ENCODE measurements at places on chromosomes 3 and 15.

GRCh38 chr3:120284747-120285507 is at the start of gene GPR156:
TSS of gene GPR156 (minus strand) at chr3:120285222. CDS start at chr3:120244098, 41,124 bp downstream.
- DNase-seq = peak; percentile 54

DNA sequence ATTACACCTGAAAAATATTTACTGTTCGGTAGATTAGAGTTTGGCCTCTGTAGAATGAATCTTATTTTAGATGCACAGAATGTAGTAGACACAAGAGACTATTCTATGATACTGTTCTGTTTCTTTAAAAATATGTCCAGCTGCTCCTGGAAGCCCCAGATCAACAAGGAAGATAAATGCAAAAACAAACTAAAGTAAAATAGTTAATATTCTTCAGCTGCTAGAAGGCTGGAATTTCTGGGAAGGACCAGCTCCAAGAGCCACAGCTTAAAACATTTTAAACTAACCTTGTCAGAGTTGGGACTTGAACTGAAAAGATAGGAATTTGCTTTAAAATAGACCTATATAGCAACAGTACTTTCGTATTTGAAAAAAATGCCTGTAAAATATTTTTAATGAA is 277.9 kb downstream of the PTPRG start:
- no peak for DNase-seq

- no peak for DNase-seq
Measured at GRCh38 chr15:27826411-27826810, 272.7 kb downstream of the OCA2 start.

GRCh38 chr3:134291319-134292254 is 40.9 kb upstream of the RYK start:
- DNase-seq = peak; percentile 31

DNA sequence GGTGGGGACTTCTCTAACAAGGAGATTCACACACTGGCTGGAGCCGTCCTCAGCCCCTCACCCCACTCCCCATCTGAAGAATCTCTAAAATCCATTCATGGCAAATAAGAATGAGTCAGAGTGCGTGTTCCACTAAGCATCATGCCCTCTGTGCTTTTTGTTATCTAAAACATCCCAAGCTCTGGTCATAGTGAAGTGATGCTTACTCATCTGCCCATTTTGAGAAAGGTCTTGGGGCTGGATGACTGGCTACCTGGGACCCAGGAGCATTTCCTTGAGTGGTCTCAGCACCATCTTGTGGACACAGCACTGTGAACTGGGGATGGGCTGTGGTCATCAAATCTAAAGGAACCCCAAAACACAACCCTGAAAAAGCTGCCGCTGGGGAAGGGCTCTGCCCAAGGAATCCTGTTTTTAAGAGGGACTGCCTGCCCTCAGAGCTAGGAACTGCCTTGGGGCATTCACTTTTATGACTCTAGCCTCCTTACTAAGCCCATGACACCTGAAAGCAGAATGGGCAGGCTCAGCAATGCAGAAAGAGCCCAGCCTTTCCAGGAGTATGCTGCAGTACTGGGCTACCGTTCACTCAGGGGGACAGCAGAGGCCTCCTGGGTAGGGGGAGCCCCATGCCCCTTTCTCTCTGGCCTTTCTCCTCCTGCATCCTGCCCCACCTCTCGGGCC is 53.5 kb downstream of the ZBTB38 start:
- no peak for DNase-seq

DNA sequence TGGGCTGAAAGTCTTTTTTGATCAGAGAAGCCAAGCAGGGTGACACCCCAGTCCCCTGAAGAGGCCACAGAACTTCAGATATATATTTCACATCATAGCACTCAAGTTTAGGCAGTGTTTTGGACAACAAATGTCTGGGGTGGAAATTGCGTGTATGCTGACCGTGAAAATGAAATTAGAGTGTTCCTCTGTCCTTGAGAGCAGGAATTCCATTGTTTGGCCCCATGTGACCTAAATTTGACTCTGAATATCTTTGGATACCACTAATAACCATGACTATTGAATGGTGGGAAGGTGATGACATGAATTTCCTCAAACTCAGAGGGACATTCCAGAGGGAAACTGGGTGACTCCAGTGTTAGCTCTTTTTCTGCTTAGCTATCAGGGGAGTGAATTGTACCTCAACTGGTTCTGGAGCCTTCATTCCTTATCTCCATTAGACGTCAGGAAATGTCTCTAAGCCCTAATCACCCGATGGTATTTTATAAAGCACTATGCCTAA is 263.5 kb upstream of the RASGRP1 start:
- no peak for DNase-seq

DNA sequence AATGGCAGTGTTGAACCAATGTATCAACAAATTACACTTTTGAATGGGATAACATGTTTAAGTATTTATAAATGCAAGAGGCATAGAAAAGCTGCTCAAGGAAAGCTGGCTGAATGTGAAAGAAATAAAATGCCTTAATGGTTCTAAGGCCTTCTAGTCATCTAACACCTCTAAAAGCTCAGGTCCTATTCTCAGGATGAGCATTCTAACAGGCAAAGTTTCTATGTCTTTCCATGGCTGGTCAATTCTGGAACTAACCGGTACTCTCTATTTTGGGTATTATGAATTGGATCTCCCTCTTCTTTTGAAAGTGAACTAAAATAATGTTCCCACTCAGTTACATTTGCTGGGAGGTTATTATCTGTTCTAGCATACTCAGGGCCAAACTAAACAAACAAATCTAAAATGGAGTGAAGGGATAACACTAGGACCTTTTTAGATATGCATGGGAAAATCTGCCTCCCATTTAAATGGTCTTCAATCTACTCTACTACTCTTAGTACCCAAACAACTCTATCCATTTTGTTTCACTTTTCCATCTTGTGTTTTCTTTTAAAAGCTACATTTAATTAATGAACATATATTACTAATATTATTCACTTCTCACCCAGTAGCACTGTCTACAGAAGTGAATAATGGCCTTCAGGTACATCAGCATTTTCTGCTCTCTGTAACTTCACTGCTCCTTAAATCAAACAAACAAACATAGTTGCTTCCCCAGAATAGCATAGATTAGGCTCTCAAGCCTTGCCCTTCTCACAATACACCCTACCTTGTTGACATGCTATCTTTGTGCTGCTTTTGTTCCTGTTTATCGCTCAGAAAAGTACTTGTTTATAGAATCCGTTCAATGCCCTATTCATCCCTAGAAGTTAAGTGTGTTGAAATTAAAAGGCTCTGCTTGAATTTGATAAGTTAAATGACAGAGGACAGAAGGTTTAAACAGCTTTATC is 46.4 kb downstream of the CBLB start:
- no peak for DNase-seq

- DNase-seq = no peak
Measured at GRCh38 chr3:69174445-69174844, 52.0 kb upstream of the LMOD3 start.

DNA sequence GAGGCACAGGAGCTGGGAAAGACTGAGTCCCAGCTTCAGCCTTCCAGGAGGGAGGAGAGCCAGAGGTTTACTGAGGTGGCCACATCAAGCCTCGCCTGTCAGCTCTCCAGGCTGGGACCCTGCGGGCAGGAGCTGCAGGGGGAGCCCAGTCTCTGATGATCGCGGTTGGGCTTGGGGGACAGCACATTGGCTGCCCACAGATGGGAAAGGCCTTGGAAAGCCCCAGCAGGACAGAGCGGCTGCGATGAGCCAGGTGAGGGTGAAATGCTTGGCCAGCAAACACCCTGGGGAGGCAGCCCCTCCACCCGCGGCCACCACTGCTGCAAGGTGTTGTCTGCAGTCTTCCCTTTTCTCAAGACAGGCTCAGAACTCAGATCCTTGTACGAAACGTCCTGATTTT is 31.2 kb downstream of the SEC61A1 start:
- no peak for DNase-seq

- DNase-seq = no peak
Measured at GRCh38 chr3:172341482-172342059, 106.7 kb downstream of the GHSR start.

DNA sequence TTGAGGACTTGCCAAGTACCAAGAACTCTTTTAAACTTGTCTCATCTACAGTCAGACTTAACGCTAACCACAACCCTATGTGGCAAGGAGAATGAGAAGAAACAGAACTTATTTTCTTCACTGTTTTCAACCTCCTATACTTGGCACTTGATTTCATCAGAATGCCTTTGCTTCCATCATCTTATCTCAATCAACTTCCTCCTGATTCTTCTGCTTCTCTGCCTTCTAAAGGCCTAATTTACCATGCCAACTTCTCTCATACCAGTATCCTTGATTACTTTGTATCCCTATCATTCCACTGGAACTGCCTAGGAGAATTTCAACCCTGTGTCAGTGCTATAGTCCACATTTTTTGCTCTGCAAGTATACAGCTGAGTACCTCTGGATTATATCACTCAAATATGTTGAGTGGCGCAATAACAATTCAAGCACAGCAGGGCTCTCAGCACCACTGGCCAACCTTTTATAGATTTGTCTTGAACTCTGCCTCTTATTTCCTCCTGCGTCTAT is 413.6 kb downstream of the ROBO1 start:
- DNase-seq = no peak

DNA sequence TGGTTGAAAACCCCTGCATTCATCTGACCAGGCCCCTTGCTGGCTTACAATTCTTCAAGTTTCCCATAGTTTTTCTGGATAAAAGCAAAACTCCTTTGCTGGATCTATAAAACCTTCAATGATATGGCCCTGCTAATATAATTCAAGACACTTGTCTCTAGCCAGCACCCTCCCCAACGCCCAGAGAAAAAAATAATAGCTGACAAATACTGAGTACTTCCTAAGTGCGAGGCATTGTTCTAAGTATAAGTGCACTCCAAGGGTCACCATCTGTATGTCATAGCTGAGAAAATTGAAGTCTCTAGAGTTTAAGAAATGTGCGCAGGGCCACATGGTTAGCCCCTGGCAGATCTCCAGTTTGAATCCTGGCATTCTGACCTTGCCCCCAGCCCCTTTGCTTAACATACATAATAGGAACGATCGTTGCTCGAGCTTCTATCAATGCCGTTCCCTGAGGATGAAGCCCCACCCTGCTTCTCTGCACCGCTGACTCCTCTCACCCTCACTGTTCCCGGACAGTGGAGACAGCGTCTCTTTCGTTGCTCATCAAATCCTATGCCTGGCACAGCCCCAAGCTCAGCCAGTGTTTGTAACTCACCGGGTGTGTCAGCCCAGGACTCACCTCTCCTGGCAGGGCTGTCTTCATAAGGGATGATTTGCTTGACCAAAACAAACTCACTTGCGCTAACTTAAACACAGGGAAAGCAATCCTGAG is 377.1 kb upstream of the PROK2 start:
- DNase-seq = no peak

DNA sequence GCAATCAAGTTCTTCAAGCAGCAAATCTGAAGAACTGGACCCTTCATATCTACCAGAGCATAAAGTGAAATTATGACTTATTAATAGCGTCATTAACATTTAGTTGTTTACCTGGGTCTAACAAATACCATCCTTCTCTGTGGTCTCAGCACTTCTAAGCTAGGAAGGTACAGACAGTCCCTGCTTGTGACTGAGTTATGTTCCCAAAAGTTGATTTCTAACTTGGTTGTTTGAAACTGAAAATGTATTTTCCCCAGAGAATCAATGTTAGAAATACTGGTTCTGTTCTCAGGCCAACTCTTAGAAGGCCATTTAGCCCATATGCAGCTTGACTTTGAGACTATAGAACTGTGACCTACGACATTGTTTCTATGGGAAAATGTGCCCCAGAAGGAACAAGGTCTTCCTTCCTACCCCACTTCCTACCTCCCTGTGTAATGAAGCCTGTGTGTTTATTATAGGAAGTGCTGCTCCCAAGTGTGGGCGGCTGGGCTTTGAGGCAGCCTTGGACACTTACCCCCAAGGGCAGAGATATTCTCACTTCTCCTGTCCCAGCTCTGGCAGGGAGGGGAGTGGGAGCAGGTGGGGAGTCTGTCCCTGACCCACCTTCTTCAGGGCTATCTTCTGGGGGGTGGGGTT is 12.2 kb upstream of the MAPK6 start:
- DNase-seq = no peak

DNA sequence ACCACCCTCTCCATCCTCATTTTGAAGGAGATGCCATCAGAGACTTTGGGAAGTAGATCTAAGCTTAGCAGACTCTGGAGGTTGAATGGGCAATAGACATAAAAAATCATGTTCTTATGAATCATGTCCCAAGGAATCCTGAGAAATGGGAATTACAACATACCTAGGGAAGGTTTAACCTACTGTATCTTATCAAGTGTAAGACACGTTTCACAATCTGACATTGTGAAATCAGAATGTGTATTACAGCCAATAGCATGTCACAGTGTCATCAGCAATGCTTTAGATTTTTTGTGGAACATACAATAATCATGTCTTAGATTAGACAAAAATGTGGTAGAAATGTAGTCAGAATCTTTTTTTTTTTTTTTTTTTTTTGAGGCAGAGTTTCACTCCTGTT is 332.4 kb upstream of the TLE3 start:
- no peak for DNase-seq

DNA sequence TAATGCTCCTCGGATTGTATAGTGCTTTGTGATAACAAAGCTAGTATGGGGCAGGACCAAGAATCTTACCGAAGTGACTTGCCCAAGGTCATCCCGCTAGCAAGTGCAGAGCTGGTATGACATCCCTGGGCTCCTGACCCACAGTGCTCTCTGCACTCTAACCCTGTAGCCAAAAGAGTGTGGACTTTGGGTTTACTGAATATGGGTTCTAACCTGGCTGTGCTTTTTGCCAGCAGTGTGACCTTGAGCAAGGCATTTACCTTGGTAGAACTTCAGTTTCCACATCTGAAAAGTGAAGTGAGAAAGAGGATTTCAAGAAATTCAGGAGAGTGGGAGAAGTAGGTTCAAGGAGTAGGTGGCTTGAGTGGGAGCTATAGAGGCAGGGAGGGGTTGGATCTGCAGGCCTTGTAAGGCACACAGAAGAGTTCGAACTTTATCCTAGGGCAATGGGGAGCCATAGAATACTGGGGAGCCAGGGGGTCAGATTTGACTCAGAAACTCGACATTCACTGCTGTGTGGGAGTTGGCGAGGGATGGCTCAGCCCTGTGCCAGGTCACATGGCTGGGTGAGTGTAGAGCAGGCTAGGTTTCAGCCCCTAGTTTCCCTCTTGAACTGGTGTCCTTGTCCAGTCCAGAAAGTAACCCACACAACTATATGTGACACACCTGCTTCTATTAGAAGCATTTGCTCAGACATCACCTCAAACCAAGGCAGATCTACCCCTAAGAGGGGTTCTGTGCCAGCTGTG is 91.9 kb downstream of the RPLP1 start:
- DNase-seq = no peak

- no peak for DNase-seq
Measured at GRCh38 chr3:130462089-130462488, 54.9 kb upstream of the COL6A6 start.

DNA sequence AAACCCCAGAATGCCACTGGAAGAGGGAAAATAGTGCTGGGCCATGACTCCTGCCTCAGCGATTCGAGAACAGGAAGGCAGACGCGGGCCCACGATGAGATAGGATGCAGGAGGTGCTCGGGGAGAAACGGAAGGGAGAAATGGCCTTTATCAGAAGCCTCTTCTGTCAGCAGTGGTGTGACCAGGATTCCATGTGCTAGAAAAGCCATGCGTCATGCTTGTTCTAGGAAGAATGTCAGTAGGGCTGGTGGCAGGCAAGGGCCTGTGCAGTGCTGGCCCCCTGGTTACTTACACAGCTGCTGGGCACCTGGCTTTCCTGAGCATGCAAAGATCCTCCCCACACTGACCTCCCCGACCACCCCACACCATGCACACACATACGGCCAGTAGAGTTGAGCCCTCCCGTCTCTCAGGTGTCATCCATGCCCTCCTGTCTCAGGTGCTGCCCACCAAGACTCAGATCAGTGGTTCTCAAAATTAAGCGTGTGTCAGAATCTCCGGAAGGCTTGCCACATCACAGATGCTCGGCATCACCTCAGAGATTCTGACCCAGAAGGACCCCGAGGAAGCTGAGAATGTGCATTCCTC is 106.7 kb downstream of the ADAMTS17 start:
- no peak for DNase-seq

Data from pancreas (tissue), 10 donors.